ENCODE measurements at places on chromosomes 16 and 17.

- DNase-seq: no peak
Measured at GRCh38 chr17:5365831-5366230, 53.6 kb downstream of the NUP88 start.

- DNase-seq: peak; percentile 25
Measured at GRCh38 chr17:58974354-58974753, 132.3 kb downstream of the TRIM37 start.

DNA sequence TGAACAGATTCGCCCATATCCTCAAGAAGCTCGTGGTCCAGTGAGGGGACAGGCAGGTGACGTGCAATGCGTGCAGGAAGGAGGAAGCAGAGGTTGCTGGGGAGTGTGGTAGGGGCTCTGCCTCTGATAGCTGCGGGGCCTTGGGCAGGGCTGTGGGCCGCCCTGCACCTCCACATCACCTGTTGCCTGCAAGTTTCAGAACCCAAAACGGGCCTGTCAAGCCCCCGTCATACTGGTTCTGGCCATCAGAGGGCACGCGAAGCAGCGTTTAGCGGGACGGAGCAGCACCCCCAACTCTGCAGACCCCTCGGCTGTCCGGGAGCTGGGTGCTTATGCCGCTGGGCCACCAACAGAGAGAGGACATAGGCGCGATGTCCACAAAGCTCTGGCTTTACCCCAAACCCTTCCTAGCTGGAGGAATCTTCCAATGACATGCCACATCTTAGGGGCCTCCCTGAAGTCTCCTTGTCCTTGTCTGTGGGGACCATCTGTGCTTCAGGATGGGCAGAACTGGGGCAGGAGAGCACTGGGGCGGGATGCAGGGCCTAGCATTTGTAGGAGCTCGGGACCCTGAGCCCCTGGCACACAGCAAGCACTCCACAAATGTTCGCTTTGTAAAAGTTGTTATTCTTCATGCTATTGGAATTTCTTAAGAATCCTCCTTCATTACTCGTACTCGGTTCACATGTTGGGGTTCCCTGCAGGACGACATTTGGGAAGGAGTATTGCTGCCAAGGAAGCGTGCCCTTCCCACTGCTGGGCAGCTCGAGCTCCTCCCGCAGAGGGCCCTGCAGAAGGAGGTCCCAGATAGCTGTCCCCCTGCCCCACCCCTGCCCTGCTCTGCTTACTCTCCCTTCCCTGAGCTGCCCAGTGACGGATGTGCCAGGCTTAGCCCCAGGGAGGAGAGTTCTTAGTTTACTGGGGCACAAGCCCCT is 64.3 kb downstream of the CNGB1 start:
- no peak for DNase-seq

GRCh38 chr17:83092931-83093330 is 13.5 kb downstream of the METRNL start:
- DNase-seq: no peak

GRCh38 chr17:40612599-40613244 is 34.9 kb downstream of the SMARCE1 start:
- DNase-seq: no peak

DNA sequence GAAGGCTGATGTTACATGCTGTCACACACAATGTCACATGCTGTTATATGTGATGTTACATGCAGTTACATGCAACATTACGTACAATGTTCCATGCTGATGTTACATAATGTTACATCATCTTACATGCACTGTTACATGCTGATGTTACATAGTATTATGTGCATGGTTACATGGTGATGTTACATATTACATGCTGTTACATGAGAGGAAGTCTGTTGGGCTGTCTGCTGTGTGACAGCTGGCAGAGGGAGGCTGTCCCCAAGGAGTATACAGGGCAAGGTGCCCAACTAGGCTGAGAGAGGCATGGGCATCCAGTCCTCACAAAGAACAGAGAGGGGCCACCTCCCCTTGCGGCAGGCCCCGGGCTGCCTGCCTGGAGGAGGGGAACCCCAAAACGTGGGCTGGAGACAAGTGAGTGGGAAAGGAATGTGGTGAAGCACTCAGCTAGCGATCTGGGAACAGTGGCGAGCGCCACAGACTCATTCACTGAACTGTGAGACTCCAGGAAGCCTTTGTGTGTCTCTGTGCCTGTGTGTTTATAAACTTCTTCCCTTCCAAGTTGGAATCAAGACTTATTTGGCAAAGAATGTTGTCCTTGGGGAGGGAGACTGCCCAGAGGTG is 30.6 kb downstream of the TMEM92 start:
- no peak for DNase-seq

DNA sequence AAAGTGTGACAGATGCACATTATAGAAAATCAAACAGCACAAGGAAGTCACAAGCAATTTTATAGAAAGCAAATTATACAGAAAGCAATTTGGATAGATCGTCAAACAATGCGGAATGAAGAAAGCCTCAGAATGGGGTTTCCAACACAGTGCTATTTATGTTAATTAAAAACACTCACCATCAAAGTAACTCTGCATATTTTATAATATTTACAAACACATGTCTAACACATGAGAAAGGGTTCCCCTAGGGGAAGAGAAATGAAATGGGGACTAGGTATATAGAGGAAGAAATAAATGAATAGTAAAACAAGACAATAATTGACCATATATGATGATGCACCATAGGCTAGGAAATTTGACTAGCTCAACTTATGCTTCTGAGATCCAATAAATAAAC is 171.2 kb upstream of the XYLT1 start:
- DNase-seq: no peak

DNA sequence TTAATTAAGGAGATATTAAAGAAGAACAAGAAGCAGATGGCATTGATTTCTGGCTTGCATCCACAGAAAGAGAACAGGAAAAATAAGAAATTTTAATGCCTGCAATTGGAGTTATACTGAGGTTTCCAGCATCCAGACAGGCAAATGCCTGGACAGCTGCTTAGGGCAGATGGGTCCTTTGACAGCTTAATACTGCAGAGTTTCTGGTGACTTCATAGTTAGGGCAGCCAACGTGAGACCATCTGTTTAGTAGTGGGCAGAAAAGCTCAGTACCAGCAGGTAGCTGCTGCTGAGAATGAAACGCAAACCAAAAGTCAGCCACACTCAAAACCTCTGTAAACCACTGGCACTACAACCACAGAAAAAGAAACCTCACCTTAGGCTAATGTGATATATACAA is 109.8 kb downstream of the CDK5R1 start:
- peak; percentile 65 for DNase-seq

- no peak for DNase-seq
Measured at GRCh38 chr16:88292007-88292970, 90.5 kb upstream of the ZNF469 start.

- DNase-seq: no peak
Measured at GRCh38 chr17:34220752-34221395, 34.2 kb upstream of the CCL2 start.

- no peak for DNase-seq
Measured at GRCh38 chr17:42538482-42538881, 2.4 kb downstream of the NAGLU start.

GRCh38 chr16:80462917-80463316 is 77.9 kb upstream of the DYNLRB2 start:
- no peak for DNase-seq

DNA sequence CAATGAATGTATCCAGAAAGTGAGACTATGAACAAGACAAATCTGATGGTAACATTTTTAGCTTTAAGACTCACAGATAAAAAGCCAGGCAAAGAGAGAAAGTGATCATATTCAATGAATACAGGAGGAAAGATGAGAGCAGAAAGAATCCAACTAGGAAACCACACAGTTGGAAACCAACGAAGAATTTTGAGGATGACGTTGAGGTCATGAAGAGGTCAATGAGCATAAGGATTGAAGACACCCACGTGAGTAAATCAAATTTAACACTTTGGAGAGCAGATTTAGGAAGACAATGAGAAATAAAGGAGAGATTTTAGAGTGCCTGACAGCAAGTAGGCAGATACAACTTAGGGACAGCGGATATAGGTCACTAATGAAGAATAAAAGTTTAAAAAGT is 948.1 kb downstream of the KCNJ2 start:
- DNase-seq: no peak

- no peak for DNase-seq
Measured at GRCh38 chr17:68941761-68942160, 13.4 kb downstream of the ABCA8 start.

GRCh38 chr17:78416791-78417530 is 38.5 kb downstream of the PGS1 start:
- DNase-seq: no peak

GRCh38 chr16:50338371-50339231 is 30.2 kb downstream of the BRD7 start:
- no peak for DNase-seq

DNA sequence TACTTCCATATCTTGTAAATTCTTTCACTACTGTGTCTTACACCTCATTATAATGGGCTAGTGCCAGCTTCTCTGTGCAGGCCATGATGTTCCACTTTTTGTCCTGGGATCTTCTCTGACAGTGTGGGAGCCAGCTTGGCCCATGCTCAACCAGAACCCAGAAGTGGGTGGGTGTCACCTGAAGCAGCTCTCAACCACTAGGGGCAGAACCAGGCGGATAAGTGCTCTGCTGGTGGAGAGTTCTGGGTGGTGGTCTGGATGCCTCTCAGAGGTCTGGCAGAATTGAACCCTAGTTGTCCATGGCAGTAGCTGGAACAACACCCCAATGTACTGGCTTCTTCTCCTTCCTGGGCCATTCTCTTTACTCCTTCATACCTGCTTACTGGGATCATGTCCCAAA is 254.1 kb upstream of the N4BP1 start:
- no peak for DNase-seq

GRCh38 chr17:55563363-55563762 is 52.1 kb upstream of the SMIM36 start:
- DNase-seq: no peak

- no peak for DNase-seq
Measured at GRCh38 chr17:6591599-6592158, 35.3 kb upstream of the PITPNM3 start.

- DNase-seq: no peak
Measured at GRCh38 chr17:13421581-13422130, 180.1 kb downstream of the HS3ST3A1 start.

- no peak for DNase-seq
Measured at GRCh38 chr16:4114257-4115208, 1.7 kb downstream of the ADCY9 start.

- no peak for DNase-seq
Measured at GRCh38 chr17:58531122-58531521, 16.7 kb upstream of the MTMR4 start.

DNA sequence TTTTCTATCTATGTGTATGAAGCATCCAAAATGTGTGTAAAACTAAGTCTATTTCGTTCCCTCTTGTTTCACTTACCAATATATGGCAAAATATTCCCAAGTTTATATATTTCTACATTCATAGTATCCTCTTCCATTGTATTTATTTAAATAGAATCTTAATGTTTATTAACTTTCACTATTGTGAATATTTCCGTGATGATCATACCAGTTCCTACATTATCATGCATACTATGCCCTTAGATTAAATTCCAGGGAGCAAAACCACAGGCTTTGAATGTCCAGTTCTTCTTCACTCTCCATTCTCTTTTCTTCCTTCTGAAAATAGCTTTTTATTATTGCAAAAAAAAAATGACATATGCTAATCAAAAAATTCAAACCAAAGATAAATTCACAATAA is 4.0 kb downstream of the MAP2K6 start:
- no peak for DNase-seq

- DNase-seq: no peak
Measured at GRCh38 chr16:84485255-84486010, 19.0 kb downstream of the MEAK7 start.

- DNase-seq: no peak
Measured at GRCh38 chr17:49635121-49635520, 42.8 kb downstream of the SPOP start.

- DNase-seq: no peak
Measured at GRCh38 chr17:4170639-4171280, 27.8 kb downstream of the CYB5D2 start.

GRCh38 chr16:54402873-54403272 is 116.3 kb upstream of the IRX3 start:
- DNase-seq: no peak

DNA sequence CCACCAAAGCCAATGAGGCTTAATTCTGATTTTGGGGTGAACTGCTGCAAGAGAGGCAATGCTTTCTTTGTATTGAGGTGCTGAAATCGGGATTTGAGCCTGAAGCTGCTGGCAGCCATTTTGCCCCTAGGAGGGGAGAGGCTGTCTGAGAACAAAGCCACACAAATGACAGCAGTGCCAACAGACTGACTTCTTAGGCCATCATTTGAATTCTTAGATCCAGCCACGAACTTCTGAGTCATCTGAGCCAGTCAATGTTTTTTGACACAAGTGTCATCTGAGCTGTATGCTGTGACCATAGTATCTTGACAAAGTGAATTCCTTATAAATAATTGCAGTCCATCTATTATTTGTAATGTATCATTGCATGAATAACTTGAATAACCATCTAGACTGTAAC is 29.0 kb downstream of the HYDIN start:
- DNase-seq: no peak

- no peak for DNase-seq
Measured at GRCh38 chr17:82638183-82638773, 10.0 kb downstream of the WDR45B start.

DNA sequence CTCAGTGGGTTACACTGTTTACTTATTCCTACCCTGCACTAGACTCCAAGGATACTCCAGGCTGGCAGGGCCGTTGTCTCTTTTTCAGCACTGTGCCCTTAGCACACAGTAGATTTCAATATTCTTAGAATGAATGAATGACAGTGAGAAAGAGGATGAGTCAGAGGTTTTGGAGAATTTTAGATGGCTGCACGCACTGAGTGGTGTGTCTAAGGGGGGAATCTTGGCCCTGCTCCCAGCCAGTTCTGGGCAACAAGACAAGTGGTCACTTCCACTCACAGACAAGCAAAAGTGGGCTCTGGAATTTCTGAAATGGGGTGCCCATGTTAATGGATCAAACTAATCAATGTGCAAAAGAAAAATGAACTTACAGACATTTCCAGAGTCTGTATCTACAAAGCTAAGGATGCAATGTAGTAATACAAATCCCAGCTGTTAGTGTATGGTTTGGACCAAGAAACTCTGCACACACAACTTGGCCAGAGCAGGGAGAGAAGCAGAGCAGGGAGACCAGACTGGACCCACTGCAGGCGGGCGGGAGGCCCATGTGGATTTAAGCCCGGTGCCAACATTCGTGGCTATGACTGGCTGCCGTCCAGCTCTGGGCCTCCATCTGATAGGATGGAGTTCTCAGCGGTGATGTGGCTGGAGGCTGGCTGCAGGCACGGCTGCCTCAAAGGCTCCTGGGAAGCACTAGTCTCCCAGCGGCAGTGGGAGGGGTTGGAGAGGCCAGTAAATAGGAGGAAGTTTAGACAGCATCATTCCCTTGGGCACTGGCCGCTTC is 95.6 kb upstream of the CDYL2 start:
- DNase-seq: no peak

GRCh38 chr17:75289115-75289831 is at the start of gene SLC25A19:
TSS of gene SLC25A19 (minus strand) at chr17:75289433. CDS start at chr17:75286764, 2,669 bp downstream.
- peak; percentile 97 for DNase-seq

DNA sequence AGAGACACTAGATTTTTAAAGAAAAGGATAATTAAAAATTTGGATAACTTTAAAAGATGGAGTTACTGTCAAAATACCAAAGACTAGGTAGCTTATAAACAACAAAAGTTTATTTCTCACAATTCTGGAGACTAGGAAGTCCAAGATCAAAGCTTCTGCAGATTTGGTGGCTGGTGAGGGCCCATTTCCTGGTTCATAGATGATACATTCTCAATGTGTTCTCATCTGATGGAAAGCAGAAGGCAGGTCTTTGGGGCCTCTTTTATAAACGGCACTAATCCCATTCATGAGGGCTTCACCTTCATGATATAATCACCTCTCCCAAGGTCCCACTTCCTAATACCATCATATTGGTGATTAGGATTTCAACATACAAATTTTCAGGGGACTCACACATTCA is 33.7 kb downstream of the NLK start:
- DNase-seq: no peak

- DNase-seq: peak; percentile 26
Measured at GRCh38 chr16:86511317-86512161, 1.2 kb downstream of the FOXF1 start.

Data from GM13976 (cell line).